ENCODE measurements at places on chromosomes 12 and 14. TPM values are rescaled to one million over a fixed set of nuclear protein-coding genes. Genes with fewer than 3 reads are reported as not detected.

The SERPINA1 gene
- 147 TPM for polyA plus RNA-seq

The PPP1R3E gene
- polyA plus RNA-seq, result 2.9 TPM

The BMAL2 gene
- polyA plus RNA-seq, result 12.7 TPM

The LACRT gene
- not detected for polyA plus RNA-seq

The CPSF2 gene
- polyA plus RNA-seq, result 22.1 TPM

The CRY1 gene
- 4.2 TPM for polyA plus RNA-seq
